ENCODE measurements at places on chromosomes 6 and 20.

GRCh38 chr6:77249560-77249959 is 213.7 kb downstream of the HTR1B start:
- DNase-seq: no peak

GRCh38 chr6:6975459-6976111 is 132.2 kb upstream of the RREB1 start:
- DNase-seq: no peak

DNA sequence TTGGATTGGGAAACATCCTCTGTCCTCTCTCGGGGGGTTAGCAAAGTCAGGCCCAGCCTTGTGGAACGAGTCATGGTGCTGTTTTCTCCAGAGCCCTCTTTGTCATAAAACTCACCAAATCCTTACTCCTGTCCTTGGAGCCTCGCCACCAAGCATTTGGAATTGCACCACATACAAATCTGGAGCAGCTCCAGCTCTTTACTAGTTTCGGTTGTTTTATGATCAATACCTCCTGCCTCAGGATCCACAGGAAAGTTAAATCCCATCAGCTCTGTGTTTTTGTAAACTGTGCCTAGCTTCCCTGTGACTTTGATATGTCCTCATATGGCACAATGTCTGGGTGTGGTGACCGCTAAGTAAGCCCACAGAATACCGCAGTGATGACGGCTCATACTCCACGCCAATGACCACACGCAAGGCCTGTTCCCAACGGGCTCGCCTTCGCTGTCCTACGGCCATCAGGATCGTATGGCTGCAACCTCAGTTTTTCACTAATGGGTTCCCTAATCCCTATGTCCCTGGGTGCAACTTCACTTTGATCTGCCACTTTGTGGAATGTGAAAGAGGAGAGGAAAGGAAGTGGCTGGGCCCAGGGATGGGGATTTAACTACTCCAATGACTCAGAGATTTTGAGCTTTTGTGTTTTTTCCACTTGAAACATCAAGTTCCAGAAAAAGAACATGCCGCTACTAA is 111.3 kb upstream of the FOXQ1 start:
- DNase-seq: no peak

DNA sequence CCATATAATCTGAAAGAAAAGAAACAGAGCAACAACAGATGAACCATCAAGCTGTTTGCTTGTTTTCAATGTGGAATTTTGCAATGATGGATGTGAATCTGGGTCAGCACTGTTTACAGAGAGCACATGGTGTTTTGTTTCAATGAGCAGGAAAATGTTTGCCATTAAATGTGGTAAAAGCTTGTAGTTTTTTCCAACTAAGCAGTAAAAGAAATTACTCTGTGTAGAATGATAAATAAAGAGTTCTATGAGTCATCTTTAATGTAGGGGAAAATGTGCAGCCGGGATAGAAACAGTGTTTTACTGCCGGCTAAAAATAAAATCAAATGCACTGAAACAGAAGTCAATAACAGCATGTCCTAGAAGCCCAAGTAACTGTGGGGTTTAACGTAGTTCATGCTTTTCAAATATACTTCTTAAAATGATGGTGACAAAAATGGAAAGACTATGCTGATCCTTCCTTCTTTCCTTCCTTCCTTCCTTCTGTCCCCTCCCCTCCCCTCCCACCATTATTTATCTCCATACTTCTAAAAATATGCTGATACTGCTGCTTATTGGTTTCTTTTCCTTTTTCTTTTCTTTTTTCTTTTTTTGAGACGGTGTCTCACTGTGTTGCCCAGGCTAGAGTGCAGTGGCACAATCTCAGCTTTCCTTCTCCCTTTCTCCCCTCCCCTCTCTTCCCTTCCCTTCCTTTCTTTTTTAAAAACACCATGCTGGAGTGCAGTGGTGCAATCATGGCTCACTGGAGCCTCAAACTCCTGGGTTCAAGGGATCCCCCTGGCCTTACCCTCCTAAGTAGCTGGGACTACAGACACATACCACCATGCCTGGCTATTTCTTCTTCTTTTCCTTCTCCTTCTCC is 6.3 kb upstream of the NAA20 start:
- no peak for DNase-seq

- DNase-seq: no peak
Measured at GRCh38 chr20:35518955-35519354, 10.5 kb downstream of the C20orf173 start.

GRCh38 chr6:159966981-159967380 is 1.9 kb upstream of the IGF2R start:
- DNase-seq: no peak

DNA sequence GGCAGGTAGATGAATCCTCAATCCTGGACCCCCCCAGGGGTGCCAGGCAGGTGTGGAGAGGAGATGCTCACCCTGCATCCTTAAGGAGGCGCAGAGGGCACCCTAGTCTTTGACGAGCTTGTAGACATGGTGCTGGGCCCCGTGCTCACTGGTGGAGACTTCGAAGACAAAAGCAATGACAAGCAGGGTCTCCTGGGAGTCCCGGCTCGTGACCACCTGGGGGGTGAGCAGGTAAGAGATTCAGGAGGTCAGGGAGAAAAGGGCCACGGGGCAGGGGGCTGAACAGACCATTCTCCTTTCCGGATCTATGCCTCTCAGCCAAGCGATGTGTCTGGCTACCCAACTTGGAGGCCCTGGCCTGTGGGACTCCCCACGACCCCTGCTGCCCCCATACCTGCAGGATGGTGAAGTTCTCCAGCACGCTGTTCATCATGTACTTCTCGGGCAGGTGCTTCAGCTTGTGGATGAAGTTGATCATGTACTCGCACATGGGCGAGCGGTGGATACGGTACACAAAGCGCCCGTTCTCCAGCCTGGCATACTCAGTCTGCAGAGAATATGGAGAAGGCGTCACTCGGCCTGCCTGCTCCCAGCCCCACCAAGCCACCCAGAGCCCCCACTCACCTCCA is 6.9 kb downstream of the RPL10A start:
- DNase-seq: no peak

DNA sequence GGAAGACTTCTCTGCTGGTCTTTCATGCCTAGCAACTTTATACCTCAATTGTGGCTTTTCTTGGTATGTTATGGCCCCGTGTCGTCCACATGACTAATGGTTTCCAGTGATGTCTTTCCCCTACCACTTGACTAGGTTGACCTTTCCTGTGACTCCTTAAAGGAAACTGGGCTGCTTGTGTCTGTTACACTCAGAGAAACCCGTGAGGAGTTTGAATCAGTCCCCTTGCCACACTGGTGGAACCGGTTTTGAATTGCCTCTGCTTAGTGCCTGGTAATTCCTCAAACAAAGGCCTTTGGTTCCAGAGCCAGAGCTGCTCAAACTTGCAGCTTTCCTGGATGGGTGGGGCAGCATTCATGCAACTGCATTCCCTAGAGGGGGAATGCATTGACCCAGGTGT is 21.9 kb downstream of the ECT2L start:
- no peak for DNase-seq

DNA sequence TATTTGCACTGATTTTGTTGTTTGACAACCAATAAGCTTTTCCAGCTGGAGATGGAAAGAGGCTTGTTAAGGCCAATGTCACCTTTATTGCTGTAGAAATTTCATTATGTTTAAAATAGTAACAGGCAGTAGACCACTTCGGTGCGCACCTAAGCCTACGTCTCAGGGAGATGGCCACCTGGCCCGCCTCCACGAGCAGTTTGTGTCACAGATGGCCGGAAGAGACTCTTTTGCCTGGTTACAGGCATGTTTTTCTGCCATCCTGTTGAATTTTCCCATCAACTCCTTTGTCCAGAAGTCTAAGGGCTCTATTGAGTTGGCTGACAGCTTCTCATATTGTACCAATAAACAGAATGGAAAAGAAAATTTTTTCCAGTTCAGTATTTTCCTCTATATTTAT is 51.0 kb downstream of the SLC9A8 start:
- no peak for DNase-seq

DNA sequence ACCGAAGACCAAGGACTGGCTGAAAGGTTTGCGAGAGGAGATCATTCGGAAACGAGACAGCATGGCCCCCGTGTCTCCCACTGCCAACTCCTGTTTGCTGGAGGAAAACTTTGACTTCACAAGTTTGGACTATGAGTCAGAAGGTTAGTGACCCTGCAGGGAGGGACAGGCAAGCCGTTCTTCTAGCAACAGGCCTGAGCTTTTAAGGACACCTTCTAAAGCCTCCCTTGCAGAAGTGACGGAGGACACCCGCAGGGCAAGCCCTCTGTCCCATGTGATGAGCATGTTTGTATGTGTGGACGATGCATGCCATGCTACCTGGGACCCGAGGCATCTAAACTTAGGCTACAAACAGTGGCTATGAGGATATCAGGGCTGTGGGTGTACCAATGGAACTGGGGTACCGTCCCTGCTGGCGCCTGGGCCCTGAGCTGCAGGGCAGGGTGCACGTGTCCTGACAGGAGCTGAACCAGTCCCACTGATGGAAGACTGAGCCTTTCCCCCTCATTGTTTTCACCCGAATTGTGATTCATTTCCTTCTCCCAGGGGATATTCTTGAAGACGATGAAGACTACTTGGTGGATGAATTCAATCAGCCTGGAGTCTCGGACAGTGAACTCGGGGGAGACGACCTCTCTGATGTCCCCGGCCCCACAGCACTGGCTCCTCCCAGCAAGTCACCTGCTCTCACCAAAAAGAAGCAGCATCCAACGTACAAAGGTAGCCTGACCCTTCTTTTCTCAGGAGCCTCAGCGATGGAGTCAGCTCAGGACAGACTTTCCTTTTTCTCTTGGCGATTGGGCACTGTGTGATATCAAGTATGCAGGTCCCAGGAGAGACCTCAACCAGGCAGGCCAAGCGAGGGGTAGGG is 84.4 kb downstream of the SERAC1 start:
- DNase-seq: no peak

- no peak for DNase-seq
Measured at GRCh38 chr6:68679399-68679798, 44.3 kb downstream of the ADGRB3 start.

GRCh38 chr6:167053895-167054530 is 54.8 kb downstream of the CEP43 start:
- peak; percentile 40 for DNase-seq

DNA sequence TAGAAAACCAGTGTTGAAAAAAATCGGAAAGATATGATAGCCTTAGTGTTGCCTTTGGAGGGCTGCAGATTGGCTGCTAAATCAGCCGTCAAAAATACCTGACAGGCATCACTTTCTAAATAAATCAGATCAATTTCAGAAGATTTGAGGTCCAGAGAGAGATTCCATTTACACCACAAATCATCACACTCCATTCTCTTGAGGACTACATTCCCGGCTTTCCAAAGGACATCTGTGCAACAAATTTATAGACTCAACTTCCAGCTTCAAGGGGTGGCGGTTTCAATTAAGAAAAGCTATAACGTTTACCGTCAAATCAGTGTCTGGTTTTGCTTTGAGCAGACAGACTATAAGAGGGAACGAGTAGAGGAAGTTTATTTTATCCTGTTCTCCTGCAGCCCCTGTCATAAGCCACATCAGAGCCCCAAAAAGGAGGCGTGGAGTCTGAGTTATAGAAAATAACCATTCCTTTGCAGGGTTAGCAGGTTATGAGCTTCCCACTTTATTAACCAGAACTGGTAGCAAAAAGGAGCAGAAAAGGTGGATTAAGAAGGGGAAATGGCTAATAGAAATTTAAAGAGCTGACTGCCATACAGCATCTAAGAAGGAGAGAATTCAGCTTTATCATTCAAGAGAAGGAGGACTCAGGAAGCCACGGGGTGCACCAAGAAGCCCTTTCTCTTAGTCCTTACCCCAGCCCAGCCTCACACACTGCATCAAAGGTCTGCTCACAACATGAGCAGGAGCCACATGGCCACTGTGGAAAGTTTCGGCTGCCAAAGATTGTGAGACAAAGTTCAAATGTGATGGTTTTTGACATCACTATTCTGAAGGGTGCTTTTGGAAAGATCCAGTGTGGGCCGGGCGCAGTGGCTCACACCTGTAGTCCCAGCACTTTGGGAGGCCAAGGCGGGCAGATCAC is 12.9 kb upstream of the UQCC2 start:
- DNase-seq: no peak

GRCh38 chr6:142255785-142256184 is 46.0 kb upstream of the ADGRG6 start:
- DNase-seq: no peak

GRCh38 chr20:14896569-14896968 is 559.2 kb upstream of the FLRT3 start:
- no peak for DNase-seq

DNA sequence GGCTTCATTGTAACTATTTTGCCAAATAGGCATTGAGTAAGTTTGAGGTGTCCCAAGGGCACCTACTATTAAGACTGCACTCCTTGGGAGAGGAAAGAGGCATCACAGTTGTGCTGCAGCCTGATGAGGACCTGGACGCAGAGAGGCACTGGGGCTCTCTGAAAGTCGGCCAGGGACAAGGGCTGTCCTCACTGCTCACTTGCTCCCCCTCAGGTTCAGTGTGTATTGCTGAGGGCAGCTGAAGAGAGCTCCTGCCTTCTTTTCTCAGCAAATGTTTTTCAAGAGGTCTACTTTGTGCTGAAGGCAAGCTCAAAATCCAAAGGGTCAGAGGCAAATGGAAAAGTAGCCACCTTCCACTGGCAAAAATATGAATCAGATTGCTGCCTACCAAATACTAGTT is 331.8 kb downstream of the RIMS1 start:
- DNase-seq: no peak

- peak; percentile 91 for DNase-seq
Measured at GRCh38 chr6:43053545-43054205, at the start of gene CUL7. Gene CUL7 (minus strand): TSS chr6:43053851. CDS start chr6:43052788, 1,063 bp downstream.

- DNase-seq: no peak
Measured at GRCh38 chr6:139198529-139199288, 63.8 kb downstream of the HECA start.

DNA sequence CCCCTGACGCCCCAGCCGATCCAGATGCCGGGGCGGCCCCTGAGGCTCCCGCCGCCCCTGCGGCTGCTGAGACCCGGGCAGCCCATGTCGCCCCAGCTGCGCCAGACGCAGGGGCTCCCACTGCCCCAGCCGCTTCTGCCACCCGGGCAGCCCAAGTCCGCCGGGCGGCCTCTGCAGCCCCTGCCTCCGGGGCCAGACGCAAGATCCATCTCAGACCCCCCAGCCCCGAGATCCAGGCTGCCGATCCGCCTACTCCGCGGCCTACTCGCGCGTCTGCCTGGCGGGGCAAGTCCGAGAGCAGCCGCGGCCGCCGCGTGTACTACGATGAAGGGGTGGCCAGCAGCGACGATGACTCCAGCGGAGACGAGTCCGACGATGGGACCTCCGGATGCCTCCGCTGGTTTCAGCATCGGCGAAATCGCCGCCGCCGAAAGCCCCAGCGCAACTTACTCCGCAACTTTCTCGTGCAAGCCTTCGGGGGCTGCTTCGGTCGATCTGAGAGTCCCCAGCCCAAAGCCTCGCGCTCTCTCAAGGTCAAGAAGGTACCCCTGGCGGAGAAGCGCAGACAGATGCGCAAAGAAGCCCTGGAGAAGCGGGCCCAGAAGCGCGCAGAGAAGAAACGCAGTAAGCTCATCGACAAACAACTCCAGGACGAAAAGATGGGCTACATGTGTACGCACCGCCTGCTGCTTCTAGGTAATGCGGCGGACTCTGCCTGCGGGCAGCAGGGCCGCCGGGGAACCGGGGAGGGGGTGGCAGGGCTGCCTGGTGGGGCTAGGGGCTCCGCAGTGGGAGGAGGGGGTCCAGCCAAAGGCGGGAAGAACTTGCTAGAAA is 2.3 kb downstream of the GNAS start:
- DNase-seq: no peak
